ENCODE measurements at places on chromosomes 5 and 9.

GRCh38 chr9:116608064-116608463 lies 79.0 kb upstream of the TRIM32 start:
- no peak for DNase-seq

DNA sequence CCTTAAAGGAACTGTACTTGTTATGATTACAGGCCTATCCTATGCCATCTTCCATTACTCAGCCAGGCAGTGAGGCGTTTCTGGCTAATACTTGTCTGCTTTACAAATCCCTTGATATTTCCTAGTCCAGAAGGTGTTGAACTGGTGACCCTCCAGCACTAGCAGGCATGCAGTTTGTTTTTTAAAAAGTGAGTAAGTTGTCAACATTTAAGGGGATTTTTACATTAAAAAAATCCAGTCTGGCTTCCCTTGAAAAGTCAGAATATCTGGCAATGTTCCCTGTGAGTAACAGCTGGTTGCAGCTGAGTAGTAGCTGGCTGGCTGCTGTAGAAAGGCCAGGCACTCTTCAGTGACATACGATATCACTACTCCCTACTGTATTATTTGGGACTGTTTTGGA lies 21.8 kb downstream of the GRIN3A start:
- peak; percentile 62 for DNase-seq

DNA sequence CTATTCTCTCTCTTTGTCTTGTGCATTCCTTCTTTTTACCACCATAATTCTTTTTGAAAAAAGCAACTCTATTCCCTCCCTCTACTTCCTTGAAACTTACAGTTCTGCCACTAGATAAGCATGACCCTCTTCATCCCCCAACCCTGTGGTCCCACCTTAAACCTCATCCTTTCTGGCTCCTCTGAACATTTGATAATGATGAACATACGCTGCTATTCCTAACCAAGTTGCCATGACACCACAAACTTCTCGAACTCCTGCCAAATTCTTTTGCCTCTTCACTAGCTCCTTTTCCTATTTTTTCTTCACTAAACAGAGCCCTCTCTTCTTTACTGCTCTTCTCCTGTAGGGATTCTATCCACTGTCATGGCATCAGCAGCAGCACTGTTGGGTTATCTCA lies 57.1 kb downstream of the MOCS2 start:
- no peak for DNase-seq

- DNase-seq = no peak
These were observed 34.8 kb upstream of the PRDM12 start for GRCh38 chr9:130629443-130630070.

GRCh38 chr9:4306066-4306776 lies 6.4 kb upstream of the GLIS3 start:
- DNase-seq = no peak

- DNase-seq = no peak
These were observed 22.8 kb upstream of the CRHBP start for GRCh38 chr5:76930083-76930482.

- no peak for DNase-seq
These were observed 108.9 kb downstream of the PSD2 start for GRCh38 chr5:139904566-139904815.

DNA sequence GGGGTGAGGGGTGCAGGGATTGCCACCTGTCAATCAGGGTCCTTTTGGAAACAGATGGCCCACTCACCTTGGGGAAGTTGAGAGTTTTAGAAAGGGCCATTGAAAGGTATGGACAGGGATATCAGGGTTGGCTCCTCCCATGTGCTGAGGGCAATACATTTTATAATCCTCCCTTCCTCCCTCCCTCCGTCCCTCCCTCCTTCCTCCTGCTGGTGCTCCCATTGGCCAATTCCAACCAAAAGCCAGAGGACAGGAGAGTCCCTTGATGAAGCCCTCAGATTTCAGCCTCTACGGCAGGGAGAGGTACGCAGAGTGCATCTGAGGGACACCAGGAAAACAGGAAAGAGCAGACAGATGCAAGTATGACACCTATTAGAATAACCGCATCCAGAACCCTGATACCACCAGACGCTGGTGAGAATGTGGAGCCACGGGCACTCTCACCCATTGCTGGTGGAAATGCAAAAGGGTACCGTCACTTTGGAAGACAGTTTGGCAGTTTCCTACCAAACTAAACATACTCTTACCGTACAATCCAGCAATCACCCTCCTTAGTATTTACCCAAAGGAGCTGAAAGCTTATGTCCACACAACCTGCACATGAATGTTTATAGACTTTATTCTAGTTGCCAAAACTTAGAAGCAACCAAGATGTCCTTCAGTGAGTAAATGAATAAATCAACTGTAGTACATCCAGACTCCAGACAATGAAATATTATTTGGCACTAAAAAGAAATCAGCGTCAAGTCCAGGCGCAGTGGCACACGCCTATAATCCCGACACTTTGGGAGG lies 58.2 kb upstream of the OTULINL start:
- no peak for DNase-seq

DNA sequence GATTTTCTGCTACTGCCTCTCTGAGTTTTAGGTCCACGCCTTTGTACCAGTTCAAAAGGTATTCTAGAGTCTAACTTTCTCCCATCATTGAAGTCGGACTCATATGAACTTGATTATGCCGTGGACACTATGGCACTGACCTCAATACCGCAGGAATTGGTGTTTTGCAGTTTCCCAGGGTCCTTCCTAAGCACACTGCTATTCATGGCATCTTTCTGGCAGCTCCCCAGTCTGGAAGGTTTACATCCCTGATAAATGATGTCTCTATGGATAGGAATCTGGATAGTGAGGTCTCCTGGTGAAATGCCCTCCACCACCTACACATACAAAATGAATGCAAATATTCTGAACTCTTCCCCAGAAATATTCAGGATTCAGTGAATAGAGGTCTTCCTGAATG lies 422.2 kb downstream of the CTNND2 start:
- no peak for DNase-seq

GRCh38 chr5:95565280-95565920 lies 10.5 kb downstream of the ARSK start:
- DNase-seq = no peak

- no peak for DNase-seq
These were observed 121.0 kb downstream of the MEF2C start for GRCh38 chr5:88761939-88762338.

GRCh38 chr9:5288591-5288990 lies 15.9 kb downstream of the RLN2 start:
- DNase-seq = no peak

GRCh38 chr5:52725065-52725746 lies 62.5 kb upstream of the ITGA1 start:
- no peak for DNase-seq

DNA sequence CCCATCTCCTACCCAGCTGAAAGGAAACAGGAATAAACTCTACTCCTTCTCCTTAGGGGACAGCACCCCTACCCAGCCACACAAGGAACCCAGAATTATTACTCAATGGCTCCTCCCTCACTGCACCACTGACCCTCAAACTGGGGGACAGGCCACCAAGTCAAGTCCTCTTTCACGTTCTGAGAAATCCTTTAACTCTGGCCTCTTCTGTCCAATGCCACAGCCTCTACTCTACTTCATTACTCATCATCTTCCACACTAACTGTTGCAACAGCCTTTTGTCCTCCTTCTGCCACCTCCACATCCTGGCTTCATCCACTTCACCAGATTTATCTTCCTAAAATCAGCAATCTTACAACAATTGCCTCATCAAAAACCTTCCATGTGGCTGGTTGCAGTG lies 6.8 kb downstream of the TTC39B start:
- no peak for DNase-seq

- DNase-seq = no peak
These were observed 10.4 kb upstream of the TCF7 start for GRCh38 chr5:134103998-134104654.

GRCh38 chr9:93085676-93086075 lies 10.3 kb upstream of the CARD19 start:
- no peak for DNase-seq

DNA sequence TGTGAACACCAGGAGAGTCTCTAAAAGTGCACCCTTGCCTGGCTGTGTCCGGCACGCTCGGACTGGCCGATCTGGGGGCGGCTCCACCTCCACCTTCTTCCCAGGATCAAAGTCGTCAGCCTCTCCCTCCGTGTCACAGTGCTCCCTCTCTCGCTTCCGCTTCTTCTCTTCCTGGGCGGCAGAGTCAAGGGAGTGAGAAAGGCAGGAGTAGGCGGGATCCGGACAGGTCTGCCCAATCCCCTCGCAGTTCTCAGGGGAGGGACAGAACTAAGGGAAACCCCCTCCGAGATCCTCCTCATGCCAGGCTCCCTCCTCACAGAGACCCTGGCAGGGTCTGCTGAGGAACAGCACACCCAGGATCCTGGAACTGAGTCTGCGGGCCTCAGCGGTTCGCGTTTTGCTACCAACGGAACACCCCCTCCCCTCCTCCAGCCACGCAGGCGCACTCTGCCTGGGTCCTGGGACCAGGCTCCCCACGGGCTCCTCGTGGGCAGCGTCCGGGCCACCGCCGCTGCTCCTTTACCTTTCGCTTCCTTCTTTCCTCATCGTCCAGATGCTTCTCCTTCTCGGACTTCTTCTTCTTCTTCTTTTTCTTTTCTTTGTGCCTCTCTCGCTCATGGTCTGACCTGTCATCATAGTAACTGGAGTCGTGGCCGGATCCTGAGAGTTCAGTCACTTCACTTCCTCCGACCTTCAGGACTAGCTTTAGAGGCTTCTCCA lies 1.3 kb downstream of the BRD9 start:
- no peak for DNase-seq

- DNase-seq = no peak
These were observed 234.4 kb upstream of the MPDZ start for GRCh38 chr9:13513716-13514444.

DNA sequence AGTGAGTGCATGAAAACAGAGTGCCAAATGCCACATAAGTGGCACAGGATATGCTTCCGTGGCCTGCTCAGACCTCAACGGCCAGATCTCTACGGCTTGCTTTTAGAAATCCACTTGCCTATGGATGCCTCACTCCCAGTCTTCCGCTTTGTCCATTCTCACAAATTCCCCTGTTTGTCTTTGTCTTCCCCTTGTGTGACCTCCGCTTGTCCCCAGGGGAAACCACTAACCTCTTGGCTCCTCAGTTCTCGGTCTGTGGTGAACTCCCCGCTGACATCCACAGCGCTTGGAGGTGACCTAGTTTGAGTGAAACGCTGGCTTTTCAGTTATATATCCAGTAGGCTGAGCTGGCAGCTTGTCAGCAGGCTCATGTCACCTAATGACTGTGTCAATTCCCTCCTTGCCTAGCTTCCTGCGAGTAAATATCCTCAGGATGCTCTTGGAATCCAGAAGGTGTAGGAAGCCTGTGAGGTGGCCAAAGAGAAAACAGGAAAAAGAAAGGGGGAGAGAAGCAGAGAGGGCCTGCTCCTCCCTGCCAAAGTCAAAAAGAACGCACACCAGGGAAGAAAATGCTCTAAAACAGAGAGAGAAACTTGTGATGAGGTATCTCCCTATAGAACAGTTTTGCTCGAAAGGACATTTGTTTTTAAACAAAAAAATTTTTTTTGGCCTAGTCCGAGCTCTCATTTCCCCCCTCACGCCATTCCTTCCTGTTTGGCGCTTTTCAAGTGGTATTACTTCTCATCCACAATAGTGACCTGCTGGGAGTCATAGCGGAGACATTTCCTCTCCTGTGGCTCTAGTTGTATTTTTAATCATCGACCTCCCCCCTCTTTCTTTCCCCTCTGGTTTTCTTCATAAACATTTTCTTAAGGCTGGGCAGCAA lies 101.6 kb upstream of the SPRY4 start:
- no peak for DNase-seq

GRCh38 chr5:79986260-79986659 lies 4.8 kb downstream of the MTX3 start:
- DNase-seq = no peak

- DNase-seq = no peak
These were observed 46.3 kb downstream of the TNFAIP8 start for GRCh38 chr5:119402081-119402480.

DNA sequence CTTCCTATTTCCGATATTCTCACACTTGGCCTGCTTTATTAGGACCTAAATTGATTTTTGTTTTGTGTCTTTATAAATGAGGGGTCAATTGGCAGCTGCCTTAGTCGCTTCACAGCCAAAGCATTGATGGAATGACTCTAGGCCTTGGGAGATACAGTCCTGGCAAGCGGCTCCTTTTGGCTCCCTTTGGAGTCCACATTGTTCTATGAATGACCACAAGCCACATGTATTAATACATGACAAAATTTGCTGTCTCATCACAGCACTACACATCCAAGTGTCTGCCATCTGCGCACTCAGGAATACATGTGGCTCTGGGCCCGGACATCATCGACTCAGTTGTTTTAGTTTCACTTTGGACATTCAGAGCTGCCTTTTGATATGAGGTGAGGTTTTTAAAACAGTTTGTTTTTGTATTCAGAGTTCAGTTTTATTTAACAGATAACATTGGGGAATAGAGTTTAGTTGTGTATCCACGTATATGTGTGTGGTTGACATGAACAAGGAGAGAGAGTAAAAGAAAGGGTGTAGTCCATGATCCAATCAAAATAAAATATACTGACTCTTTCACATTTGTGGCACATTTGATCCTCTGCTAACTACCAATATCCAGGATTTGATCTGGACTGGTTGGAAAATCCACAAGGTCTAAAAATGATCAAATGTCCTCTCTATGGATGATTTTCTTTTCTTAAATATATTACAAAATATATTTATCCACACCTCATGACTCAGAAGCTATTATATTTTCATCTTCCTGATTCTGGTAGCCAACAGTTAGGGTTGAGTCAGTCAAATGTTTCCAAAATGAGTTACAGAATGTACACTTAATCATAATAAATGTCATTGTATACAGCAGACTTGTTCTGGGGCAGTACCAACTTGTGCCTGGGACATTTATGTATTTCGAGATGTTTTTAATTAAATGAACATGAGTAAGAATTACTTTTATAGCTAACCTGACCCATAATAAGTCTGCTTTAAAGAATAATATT lies 114.0 kb upstream of the MTAP start:
- DNase-seq = no peak

- DNase-seq = no peak
These were observed 80.6 kb upstream of the ZNF366 start for GRCh38 chr5:72587661-72588308.

- no peak for DNase-seq
These were observed 90.6 kb downstream of the PRRT1B start for GRCh38 chr9:131635892-131636291.

DNA sequence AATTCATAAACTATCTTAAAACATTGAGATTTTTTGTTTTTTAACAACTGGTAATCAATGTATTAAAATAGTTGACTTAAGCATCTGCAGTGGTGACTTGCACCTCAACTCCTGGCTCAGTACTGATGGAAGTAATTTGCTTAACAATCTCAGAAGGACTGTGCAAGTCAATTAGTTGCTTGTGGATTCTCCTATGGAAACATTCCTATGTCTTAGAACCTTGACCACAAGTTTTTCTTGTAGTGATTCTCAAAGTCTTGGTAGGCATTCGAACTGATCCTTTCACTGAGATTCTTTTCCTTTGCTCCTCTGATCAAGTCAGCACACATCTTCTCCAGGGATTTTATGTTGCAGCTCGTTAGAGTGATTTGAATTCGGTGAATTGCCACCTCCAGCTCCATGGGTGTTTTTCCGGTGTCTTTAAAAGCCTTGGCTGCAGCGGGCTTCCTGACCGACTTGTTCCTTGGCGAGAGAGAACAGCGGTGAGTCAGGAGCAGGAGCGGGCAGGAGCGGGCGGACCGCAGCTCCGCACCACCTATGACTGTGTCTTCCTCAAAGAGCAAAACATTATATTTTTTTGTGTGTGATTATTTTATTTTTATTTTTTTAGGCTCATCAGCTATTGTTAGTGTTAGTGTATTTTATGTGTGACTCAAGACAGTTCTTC lies 21.1 kb downstream of the HMGXB3 start:
- DNase-seq = no peak

- DNase-seq = no peak
These were observed 58.1 kb upstream of the DHFR start for GRCh38 chr5:80712919-80713318.
